ENCODE measurements at places on chromosomes 6 and 20. TPM values are rescaled to one million over a fixed set of nuclear protein-coding genes. Genes with fewer than 3 reads are reported as not detected.

The CTCFL gene
- not detected for total RNA-seq

The NKX2-2 gene
- 15.5 TPM for total RNA-seq

The TRERF1 gene
- 7.9 TPM for total RNA-seq

DNA sequence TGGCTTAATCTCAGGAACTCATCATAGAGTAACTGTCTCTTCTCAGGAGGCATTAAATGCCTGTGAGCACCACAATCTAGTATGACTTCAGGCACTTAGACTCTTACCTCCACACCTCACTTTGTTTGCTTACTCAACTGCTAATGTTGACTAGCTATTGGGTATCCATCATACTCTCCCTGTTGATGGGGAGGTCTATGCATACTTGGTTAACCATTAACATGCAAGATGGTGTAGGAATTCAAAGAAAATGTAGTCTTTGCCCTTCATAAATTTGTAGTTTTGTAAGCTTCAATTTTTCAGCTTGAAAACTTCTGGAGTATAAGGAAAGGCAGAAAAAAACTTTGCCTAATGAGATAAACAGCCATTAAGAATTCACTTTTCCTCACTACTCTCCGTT is 501.0 kb upstream of the MARCKS start:
- no peak for DNase-seq

GRCh38 chr6:22281341-22282085 is 15.3 kb downstream of the PRL start:
- DNase-seq, result no peak

- no peak for DNase-seq
Observed at GRCh38 chr6:52641826-52642225, 29.1 kb upstream of the TMEM14A start.

GRCh38 chr20:15320941-15321340 is 983.5 kb upstream of the FLRT3 start:
- DNase-seq, result no peak

Data from progenitor cell of endocrine pancreas (in vitro differentiated cells).